Activated T-helper 1 cell treated with Interleukin-2 at 50 U/mL for 16 hours (primary cell): ENCODE measurements at places on chromosomes 11 and 22.
A peak's percentile ranks its signal among the peaks of the same experiment; 100 is the strongest.

GRCh38 chr11:72018171-72018570, 19.5 kb downstream of the IL18BP start:
- DNase-seq: no peak

GRCh38 chr11:67357831-67358670, 4.7 kb upstream of the POLD4 start:
- DNase-seq: no peak

DNA sequence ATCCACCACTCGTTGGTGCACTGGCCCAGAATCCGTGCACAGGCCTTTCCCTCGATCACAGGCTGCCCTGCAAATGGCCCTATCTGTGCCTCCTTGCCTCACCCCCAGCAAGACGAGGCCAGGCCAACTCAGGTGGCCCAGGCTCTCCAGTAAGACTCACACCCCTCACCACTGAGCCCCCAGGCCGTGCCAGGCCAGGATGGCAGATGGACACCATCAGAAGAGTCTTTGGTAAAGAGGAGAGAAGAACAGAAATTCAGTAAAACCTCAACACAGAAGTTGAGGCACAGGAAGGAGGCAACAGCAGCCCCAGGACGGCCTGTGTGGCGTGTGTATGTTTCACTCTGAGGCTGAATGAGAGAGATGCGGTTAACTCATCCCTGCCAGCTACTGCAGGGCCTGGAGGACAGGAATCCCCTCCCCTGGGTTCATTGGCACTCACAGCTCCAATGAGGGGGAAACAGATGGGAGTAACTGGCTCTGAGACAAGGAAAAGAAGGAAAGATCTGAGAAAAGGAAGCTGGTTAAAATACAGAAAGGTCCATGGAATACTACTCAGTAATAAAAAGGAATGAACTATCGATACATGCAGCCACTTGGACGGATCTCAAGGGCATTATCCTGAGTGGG, 54.1 kb upstream of the WNT11 start:
- DNase-seq: no peak

DNA sequence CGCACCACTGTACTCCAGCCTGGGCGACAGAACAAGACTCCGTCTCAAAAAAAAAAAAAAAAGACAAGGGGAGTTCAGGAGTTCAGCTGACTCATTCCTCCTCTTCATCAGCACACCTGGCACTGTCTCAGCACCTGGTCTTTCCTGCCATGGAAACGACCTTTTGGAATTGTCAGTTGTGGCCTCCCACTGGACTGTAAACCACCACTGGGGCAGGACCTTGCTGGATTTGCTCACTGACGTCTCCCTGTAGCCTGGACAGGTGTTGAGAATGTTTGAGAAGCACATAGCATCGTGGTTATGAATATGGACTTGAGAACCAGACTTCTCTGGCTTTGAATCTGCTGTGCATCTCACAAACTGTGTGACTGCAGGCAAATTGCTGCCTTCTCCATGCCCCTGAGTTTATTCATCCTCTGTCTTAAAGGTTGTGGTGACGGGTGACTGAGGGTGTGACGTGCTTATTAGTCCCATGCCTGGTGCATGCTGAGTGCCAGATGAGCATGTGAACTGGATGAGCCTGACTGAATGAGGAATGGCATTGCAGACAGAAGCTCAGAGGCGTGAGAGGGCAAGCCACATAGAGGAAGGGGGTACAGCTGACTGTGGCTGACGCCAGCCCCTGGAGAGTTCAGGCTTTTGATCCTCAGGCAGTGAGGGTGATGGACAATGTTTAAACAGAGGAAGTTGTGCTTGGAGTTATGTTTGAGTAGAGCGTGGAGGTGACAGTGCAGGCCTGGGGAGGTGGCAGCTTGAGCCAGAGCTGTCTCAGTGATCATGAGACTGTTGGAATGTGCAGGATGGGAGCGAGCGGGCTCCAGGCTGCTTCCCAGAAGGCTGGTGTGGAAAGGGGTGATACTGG, 12.7 kb downstream of the TOM1 start:
- DNase-seq: no peak

GRCh38 chr11:36092314-36093030, 148.6 kb downstream of the LDLRAD3 start:
- no peak for DNase-seq

DNA sequence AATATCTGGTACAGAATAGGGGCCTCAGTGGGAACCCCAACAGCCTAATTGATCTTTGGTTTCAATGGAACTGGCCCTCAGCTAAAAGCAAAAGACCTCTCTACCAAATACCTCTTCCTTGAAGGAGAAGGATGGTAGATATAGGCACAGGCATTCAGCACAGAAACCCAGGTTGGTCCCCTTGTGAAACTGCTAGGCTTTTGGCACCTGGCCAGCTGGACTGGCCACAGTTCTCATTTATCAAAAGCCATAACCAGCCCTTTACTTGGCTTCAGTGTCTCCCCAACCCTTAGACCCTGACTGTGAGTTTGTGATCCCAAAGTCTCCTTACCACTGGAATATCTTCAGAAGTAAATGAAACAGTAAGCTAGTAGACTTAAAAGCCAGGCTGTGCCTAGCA, 152.9 kb downstream of the TENM4 start:
- no peak for DNase-seq

DNA sequence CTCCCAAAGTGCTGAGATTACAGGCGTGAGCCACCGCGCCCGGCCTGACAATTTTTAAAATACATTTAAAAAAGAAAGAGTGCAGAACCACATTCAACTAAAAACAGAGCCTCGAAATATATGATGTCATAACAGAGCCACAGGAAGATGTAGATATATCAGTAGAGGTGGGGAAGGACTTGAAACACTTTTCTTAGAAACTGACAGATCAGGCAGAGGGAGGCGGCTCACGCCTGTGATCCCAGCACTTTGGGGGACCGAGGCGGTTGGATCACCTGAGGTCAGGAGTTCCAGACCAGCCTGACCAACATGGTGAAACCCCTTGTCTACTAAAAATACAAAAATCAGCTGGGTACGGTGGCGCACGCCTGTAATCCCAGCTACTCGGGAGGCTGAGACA, 7.0 kb downstream of the MLC1 start:
- DNase-seq: no peak

GRCh38 chr11:130126516-130126915, 33.1 kb upstream of the ST14 start:
- no peak for DNase-seq

DNA sequence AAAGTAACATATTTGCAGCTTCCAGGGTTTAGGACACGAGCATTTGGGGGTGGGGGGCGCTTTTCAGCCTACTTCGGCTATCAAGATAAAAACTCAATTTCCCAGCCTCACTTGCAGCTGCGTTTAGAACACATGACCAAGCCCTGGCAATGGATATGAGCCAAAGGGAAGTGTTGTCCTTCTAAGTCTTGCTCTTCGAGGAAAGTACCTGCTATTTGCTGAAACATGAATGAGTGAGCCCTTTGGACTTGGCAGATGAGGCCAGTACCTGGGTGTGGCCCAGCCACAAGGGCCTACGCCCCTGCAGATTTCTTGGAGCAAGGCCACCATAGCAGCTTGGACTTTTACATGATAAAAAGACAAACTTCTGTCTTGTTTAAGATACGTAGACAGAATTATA, 60.2 kb upstream of the SORL1 start:
- DNase-seq: no peak

GRCh38 chr11:16846305-16846704, 107.9 kb downstream of the C11orf58 start:
- DNase-seq: no peak

DNA sequence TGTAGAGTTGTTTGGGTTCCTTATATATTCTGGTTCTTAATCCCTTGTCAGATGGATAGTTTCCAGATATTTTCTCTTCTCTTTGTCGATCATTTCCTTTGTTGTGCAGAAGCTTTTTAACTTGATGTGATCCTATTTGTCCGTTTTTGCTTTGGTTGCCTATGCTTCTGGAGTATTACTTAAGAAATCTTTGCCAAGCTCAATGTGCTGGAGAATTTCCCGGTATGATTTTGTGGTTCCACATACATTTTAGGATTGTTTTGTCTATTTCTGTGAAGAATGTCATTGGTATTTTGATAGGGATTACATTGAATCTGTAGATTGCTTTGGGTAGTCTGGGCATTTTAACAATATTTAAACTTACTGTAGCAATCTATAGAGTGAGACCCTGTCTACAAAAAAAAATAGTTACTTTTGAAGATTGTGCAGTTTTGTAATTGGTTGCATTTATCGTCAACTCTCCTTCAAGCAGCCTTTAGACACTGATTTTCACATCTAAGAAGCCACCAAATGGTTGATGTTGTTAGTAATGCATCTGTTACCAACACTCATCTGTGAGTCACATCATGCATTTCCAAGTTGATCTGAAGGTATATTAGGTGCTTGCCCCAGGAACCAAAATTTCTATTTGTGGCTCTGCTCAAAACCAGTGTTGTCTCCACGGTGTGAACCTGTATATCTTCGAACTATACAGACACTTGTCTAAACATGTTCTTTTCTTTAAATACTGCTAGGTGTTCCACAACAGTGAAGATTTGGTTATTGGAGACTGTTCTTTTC, 21.4 kb downstream of the XRCC6 start:
- no peak for DNase-seq

DNA sequence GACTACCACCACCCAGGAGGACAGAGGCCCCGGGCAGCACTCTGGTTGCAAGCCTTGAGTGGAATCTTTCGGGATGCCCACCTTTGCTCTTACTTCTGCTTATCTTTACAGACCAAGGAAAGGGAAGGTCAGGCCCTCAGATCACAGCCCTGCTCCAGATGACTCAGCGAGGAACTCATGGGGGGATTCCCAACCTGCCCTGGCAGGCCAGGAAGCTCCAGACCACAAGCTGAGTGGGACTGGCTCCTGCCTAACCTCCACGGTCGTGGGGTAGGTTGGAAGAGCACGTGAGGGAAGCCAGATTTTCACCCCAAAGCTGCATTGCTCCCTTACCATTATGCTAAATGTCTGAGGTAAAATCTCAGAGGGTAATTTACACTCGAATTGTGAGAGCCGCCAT, 11.8 kb downstream of the TBC1D10A start:
- DNase-seq: peak; percentile 26

GRCh38 chr22:48941903-48942575, 885.6 kb downstream of the BRD1 start:
- no peak for DNase-seq

DNA sequence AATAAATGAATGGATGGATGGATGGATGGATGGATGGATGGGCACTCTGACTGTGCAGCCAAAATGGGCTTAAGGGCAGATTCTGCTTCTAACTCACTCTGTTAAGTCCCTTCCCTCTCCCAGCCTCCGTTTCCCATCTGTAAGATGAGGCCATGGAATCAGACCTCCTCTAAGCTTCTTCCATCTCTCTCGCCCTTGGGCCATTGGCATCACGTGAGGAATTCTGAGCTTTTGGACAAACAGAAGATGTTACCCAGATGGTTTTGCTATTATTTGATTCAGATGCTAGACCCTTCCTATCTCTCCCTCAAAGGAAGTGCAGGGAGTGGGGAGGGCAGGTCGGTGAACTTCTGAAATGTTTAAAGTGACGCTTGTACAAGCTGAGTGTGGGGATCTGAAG, 4.0 kb upstream of the CYTH4 start:
- DNase-seq: no peak

DNA sequence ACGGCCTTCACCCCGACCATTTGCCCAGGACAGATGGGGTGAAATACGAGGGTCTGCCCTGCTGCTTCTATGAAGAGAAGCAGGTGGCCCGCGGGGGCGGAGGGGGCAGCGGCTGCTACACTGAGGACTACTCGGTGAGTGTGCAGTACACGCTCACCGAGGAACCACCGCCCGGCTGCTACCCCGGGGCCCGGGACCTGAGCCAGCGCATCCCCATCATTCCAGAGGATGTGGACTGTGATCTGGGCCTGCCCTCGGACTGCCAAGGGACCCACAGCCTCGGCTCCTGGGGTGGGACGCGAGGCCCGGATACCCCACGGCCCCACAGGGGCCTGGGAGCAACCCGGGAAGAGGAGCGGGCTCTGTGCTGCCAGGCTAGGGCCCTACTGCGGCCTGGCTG, 11.2 kb downstream of the C22orf31 start:
- no peak for DNase-seq

DNA sequence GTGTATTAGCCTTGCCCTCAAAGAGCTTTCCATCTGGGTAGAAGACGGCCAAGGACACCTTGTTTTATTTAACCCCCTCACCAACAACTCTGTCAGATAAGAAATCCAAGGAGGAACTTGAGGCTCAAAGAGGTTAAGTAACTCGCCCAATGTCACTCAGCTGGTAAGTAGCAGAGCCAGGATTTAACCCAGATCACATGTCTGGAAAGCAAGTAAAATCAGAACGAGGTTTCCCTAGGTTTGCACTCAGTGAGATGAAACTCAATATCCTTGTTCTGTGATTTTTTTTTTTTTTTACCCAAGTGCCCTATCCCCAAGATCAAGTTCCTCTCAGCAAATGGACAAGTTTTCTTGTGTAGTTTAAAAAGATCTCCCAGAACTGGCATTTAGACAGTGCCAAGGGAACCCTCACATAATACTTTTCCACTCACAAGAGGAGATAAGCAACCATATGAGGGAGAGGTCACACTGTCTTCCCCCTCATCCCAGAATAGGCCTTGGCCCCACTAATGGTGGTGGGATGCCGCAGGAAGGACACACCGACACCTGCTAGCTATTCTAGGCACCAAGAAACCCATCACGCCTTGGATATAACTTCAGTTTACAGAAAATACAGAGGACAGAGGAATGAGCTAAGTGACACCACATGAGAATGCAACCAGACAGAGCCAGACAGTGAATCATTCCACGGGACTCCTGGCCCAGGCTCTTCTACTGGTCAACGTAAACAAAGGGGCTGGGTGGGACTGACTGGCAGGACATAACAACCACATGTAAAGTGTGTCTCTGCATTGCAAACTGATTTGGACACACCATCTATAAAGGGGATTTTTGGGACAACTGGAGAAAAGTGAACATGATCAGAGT, 8.6 kb upstream of the ARAP1 start:
- no peak for DNase-seq

- no peak for DNase-seq
Measured at GRCh38 chr22:35484651-35485556, 55.7 kb upstream of the RASD2 start.

DNA sequence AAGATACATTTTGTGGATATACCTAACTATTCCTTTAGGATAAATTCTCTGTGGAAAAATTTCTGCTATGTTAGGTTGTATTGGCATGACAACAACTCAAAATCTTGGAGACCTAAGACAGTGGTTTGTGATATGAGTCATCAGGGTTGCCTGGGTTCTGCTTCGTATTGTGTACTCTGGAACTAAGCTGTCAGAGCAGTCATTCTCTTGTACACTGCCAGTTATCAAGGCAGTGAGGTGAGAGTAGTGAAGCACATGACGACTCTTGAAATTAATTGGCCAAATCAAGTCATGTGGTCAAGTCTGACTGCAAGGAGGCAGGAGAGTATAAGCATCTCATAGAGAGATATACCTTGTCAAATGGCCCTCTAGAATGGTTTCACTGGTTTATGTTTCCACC, 104.4 kb downstream of the FANCF start:
- DNase-seq: no peak

GRCh38 chr11:71114124-71114851, 138.1 kb downstream of the SHANK2 start:
- no peak for DNase-seq
